Endothelial cell of coronary artery (primary cell): ENCODE measurements at places on chromosomes 13 and 19. TPM values are rescaled to one million over a fixed set of nuclear protein-coding genes. Genes with fewer than 3 reads are reported as not detected.

SSC5D gene
- total RNA-seq: 0.27 and 2.1 TPM in 2 replicates

SERTM1 gene
- total RNA-seq: 0.18 and 0.47 TPM in 2 replicates

ZNF765 gene
- 10.5 and 11.9 TPM in 2 replicates for total RNA-seq

KRTDAP gene
- not detected in 2 replicates for total RNA-seq

FLT1 gene
- 53.7 and 133 TPM in 2 replicates for total RNA-seq

ZNF420 gene
- total RNA-seq: 6.0 and 8.2 TPM in 2 replicates

ZNF730 gene
- 0.27 and 0.85 TPM in 2 replicates for total RNA-seq

TEX29 gene
- total RNA-seq: not detected in 2 replicates

SLC27A5 gene
- 10.2 and 16.6 TPM in 2 replicates for total RNA-seq

FBN3 gene
- total RNA-seq: not detected in 2 replicates

ZNF442 gene
- total RNA-seq: 0.81 and 1.8 TPM in 2 replicates

CGB2 gene
- 0.19 TPM in 1 of 2 replicates, not detected in the other for total RNA-seq

RFPL4AL1 gene
- total RNA-seq: not detected in 2 replicates

NFKBIB gene
- 10.9 and 14.0 TPM in 2 replicates for total RNA-seq

CLC gene
- not detected in 2 replicates for total RNA-seq
